NCI-H1417 treated with DMSO at 0.1 percent for 48 hours (cell line): ENCODE measurements at places on chromosomes 2 and 18.

- no peak for DNase-seq
These were observed 92.6 kb upstream of the KCNE4 start for GRCh38 chr2:222959358-222959757.

- DNase-seq = no peak
These were observed 4.3 kb downstream of the STK39 start for GRCh38 chr2:168243061-168243460.

DNA sequence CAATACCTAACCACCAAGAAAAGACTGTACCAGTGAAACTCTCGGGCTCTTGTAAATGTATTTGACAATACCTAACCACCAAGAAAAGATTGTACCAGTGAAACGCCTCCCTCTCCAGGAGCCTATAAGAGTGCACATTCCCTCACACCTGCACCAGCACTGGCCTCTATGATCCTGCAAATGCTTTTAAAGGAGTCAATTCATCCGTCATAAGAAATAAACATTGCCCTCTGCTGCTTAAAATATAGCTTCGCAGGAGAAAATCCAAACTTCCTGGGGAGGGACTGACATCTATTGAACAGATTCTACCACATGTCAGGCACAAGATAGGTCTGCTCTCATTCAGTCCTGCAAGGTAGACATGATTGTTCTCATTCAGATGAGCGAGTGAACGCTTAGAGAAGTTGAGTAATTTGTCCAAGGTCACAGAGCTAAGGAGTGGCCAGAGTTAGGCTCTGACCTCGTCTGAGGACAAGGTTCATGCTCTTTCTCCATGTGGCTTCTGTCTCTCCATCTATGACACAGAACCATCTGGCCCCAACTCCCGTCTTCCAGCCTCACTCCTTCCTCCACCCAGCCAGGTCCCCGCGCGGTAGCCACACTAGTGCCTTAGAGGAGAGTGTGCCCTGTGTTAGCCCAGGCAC is 38.7 kb downstream of the MCFD2 start:
- no peak for DNase-seq

- DNase-seq = no peak
These were observed 154.8 kb downstream of the ZNF236 start for GRCh38 chr18:76977108-76977621.

DNA sequence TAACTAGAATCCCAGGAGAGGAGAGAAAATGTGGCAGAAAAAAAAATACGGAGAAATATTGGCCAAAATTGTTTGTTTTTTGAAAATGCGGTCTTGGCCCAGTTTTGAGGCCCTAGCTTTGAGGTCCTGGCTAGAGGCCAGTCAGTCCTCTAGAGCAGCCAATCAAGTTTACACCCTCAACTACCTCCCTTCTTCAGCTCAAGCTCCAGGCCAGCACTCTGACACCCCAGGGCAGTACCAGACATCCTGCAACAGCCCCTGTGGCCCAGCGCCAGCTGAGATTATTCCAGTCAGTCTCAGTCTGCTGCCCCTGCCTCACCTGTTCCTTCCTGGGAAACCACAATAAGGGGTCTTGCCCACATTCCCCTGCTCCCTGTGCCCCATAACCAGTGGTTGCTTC is 107.7 kb downstream of the UGGT1 start:
- DNase-seq = no peak

DNA sequence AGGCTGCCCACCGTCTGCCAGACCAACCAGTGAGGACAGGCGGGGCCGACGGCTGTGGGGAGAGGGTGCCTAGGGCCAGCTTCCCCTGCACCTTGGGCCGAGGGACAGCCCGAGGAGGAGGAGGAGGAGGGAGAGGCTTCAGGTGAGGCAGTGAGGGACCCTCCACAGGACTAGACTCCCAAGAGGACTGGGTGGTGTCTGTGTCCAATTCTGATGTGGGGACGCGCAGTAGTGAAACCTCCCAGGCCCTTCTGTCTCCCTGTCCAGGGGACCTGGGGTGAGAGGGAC is 19.8 kb upstream of the ASB1 start:
- no peak for DNase-seq

GRCh38 chr2:76870581-76870980 is 651.6 kb downstream of the LRRTM4 start:
- no peak for DNase-seq

GRCh38 chr18:69400253-69400975 is at the start of gene DOK6:
Gene DOK6 (plus strand): TSS chr18:69400888.
- DNase-seq = peak; percentile 65

DNA sequence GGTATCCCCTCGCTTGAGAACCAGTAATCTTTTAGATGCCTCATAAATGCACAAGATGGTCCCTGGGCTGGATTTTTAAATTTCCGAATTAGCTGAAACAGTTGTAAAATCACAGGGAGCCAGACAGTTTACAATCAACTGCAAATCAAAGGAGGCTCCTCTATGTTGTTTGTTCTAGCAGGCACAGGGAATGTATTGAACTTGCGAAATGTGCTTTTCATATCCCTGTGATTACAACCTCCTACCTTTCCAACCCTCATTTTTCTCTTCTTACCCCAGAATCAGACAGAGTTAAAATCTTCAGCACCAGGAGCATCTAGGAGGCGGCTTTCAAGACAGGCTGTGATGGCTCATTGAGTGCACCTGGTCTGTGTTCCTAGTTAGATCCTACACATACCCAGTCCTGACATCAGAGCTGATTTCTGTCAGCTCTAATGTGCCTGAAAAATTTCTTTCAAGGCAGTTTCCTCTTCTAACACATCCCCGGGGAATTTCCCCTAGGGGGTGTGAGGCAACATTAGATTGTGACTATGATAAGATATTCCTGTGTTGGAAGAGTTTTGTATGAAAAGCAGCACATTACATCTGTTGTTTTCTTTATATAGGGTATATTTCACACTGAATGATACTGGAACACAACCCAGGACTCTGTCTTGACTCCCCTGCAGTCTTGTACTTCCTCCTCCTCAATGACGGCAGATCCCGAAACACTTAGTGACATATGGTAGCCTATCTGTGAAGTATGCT is 17.9 kb upstream of the CAVIN2 start:
- DNase-seq = no peak

DNA sequence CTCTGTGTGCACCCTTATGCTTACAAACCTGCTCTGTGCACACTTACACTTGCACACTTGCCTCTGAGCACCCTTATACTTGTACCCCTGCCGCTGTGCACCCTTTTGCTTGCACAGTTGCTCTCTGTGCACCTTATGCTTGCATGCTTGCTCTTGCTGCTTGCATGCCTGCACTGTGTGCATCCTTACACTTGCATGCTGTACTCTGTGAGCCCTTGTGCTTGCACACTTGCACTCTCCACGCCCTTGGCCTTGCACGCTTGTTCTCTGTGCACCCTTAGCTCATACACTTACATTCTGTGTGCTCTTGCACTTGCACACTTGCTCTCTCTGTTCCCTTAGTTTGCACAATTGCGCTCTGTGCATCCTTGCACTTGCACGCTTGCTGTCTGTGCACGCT is 78.3 kb downstream of the GNAL start:
- no peak for DNase-seq

GRCh38 chr2:29035016-29035745 is 39.1 kb downstream of the PCARE start:
- no peak for DNase-seq

- DNase-seq = peak; percentile 86
These were observed 24.4 kb downstream of the TFCP2L1 start for GRCh38 chr2:121260370-121261154.

DNA sequence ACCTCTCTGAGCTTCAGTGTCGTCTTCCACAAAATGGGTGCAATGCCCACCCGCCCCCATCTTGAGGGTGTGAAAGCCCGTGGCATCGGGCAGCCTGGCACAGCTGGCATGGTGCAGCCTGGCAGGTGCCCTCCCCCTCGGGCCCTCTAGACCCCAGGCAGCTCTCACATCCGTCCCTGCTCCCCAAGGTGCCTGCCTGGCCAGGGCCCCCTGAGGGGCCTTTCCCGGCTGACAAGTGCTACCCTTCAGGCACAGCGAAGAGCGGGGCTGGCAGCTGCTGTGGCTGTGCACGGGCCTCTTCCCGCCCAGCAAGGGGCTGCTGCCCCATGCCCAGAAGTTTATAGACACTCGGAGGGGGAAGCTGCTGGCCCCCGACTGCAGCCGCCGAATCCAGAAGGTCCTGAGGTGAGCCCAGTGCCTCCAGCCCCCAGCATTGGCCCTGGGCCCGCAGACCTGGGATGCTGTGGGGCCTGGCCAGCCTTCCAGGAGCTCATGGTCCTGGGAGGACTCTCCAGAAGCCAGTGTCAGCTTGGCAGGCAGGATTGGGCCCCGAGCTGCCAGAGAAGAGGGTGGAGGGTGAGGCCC is 13.9 kb upstream of the GPR17 start:
- no peak for DNase-seq

DNA sequence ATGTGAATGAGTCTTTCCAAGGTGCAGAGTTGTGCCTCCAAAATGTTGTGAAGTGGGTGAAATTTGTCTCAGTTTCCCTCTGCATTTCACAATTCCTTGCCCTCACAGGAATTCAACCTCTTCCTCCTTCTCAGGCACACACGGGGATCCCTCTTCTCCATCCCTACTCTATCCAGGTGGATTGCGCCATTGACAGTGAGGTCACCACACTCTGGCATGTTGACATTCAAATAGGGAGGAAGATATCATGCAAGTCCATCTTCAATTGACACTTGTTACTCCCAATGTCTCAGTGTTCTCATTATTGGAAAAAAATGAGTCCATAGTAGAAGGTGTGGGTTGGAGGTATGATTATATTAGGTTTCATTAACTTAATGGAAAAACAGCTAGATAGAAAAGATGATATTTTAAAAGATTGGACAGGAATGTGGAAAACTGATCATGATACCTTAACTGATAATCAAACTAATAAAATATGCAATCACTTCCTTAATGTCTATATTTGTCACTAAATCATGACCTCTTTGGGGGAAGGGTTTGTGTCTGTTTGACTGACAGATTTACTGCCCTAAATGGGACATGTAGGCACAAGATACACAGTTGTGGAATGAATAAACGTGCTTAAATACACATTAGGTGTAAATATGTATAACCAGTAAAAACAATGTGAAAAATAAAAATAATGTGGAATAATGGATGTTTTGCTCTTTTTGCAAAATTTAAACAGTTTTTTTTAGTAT is 213.8 kb upstream of the SLC8A1 start:
- DNase-seq = no peak

DNA sequence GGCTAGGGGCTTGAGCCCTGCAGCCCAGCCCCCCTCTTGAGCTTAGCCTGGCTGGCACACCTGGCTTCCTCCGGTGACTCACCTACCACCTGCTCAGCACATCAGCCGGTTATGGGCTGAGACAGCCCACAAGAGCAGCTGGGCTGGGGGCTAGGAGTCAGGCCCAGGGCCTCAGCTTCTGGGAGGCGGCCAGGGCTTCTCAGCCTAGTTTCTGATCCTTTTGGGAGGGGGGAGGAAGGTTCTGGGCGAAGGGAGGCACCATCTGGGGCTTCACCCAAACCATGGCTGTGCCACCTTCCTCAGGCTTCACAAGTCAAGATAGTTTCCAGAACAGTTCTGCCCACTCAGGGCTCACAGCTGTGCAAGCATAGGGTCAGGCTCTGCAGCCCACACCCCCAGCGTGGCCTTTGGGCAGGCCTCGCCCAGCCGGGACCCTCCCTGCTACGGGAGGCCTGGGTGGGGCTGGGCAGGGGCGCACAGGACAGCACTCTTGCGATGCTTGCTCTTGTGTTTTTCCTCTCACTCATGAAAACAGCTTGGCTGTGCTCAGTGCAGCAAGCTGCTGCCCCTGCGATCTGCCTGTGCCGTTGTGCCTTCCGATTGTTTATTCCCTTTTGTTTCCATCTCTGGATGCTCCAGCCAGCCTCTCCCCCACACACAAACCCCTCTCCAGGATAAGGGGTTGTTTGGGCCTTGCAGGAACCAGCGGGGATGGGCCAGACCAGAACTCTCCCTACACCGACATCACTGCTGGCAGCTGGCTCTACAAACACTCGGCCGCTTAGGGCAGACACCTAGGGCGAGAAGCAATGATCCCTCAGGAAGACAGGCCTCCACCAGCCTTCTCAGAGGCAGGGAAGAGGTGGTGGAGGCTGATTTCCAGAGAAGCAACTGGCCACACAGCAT is 26.1 kb upstream of the SEMA4C start:
- peak; percentile 38 for DNase-seq

DNA sequence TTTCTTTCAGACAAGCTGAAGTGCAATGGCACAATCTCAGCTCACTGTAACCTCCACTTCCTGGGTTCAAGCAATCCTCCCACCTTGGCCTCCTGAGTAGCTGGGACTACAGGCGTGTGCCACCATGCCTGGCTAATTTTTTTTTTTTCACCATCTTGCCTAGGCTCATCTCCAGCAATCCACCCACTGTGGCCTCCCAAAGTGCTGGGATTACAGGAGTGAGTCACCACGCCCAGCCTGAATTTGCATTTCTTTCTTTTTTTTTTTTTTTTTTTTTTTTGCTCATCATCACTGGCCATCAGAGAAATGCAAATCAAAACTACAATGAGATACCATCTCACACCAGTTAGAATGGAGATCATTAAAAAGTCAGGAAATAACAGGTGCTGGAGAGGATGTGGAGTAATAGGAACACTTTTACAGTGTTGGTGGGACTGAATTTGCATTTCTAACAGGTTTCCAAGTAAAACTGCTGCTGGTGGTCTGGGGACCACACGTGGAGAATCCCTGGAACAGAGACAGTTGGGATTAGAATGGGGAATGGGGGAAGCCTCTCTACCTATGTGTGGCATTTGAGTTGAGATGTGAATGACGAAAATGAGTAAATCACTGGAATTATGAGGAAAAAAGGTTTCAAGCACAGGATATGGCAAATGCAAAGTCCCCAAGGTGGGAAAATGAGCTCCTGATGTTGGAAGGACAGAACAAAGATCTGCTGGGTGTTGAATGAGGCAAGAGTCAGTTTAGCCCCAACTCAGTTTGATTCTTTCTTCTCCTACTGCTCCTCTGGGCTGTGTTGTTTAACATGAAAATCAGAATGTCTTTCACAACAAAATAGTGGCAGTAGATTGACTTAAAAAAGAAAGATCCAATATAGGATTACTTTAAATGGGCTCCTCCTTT is 88.8 kb upstream of the MAP4K4 start:
- no peak for DNase-seq

- no peak for DNase-seq
These were observed 20.4 kb upstream of the BCL2 start for GRCh38 chr18:63339920-63340484.

DNA sequence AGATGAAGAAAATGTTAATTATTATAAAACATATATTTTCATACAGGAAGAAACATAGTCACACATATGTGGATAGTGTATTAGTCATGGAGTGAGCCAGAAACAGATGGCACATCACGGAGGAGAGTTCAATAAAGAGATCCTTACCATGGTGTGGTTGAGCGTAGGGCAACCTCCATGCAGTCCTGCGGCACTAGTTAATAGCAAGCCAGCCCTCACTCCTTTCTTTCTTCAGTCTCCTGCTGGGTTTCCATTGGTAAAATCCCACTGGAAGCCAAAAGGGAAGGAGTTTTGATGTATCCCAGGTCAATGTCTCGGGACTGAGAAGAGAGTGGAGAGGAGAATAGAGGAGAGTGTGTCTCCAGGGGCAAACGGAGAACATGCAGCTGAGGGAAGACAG is 328.1 kb downstream of the NR4A2 start:
- DNase-seq = no peak

- DNase-seq = no peak
These were observed 137.5 kb downstream of the FMNL2 start for GRCh38 chr2:152472481-152472887.
